T-helper 2 cell treated with Interferon-gamma antibody and Interleukin-4, amounts not matched to agents 5 μg/mL and 100 μg/mL, for 36 hours (primary cell): ENCODE measurements at places on chromosomes 5 and 9.

GRCh38 chr5:23411994-23412393, 95.4 kb upstream of the PRDM9 start:
- no peak for DNase-seq

DNA sequence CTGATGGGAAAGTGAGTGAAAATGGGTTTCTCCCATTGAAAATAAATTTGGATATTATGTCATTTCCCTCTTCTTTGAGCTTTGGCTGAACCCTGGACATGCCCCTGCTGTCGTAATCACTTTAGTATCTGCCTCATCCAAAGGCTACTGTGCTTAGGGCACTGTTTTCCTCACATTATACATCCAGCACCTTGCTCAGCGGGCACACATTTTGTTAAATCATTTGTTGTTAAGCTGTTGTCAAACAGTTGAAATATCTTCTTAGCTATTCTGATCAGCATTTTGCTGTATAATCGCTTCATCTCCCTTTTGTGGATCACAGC, 352.7 kb upstream of the CD180 start:
- DNase-seq = no peak

DNA sequence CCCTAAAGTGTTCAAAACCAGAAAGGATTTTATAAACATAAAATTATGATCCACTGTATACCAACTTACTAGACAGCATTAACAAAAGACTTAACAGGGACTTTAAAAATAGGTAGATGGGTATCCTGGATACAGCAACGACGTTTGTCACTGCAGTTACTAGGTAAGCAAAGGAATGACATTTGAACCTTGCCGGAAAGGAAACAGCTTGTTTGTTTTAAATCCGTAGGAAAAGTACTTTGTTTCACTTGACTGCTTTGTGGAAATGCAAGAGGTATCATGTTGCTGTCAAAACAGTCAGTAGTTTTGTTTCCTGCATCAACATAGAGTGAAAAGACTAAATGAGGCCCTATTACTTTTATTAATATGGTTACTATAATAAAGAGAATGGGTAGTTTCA, 122.9 kb downstream of the CDC42SE2 start:
- DNase-seq = no peak

- DNase-seq = peak; percentile 48
Observed at GRCh38 chr9:4689687-4690104, 10.3 kb downstream of the CDC37L1 start.

DNA sequence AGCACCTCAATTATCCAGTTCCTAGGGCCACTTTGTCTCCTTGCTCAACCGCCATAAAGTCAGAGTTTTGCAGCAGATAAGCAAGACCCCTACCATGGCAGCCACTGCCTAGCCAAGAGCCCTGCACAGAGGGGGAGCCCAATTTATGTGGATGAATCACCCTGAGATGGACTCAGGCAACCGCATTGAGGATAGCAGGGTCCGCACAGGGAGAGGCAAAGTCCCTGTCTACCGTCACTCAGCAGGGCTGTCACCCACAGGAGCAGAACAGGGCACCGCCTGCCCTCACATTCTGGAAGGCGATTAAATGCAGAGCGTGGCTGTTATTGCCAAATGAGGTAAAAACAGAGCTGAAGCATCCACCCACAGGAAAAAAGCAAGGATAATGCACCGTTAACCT, 1.7 kb downstream of the FBP2 start:
- DNase-seq = no peak

DNA sequence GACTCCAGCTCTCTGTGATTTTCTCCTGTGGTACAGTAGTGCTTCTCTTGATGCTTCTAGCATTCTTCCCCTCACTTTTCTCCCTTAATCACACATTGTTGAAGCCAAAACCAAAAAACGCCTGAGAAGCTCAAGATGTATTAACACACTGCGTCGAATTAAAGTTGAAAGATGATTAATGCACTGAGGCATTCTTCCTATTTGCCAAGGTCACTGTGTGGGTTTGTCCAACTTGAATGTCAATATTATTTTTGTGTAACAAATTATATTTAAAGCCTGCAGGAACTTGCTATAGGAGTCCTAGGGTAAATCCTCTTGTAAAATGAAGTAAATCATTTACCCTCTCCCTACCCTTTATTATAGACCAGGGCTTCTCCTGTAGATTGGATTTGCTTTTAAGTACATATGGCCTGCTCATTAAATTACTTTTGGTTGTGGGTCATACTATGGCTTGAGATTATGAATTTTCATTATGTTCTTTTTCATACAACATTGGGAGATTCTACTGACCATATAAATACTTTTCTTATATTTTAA, 68.1 kb downstream of the GDA start:
- no peak for DNase-seq

- DNase-seq = no peak
Observed at GRCh38 chr9:76528056-76528455, 69.1 kb downstream of the GCNT1 start.

DNA sequence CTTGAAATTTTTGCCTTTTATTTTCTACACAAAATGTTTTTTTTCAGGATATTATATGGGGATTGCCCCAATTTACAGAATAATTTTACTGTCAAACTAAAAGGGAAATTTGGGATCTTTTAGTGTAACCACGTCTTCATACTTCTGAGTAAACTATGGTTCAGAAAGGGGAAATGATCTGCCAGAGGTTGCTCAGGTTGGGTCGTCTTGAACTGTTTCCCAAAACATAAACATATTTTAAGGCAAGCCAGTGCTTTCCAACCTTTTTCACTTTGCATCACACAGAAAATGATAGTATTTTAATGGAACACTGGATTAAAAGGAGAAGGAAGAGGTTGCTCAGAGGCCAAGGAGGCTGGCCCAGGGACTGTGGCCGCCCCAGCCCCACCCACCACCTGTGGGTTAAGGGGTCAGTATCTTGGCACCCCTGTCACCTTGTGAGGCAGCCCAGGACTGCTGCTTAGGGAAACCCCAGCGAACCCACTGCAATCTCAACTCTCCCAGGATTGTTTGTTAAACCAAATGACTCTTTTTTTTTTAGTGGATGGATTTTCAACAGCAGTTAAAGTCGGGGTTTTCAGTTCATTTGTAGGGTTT, 142.7 kb upstream of the DHFR start:
- DNase-seq = no peak

- DNase-seq = no peak
Observed at GRCh38 chr9:27382308-27382707, 85.4 kb upstream of the EQTN start.

- no peak for DNase-seq
Observed at GRCh38 chr5:36722900-36723299, 116.5 kb downstream of the SLC1A3 start.

- DNase-seq = no peak
Observed at GRCh38 chr5:174483411-174483810, 241.0 kb upstream of the MSX2 start.

DNA sequence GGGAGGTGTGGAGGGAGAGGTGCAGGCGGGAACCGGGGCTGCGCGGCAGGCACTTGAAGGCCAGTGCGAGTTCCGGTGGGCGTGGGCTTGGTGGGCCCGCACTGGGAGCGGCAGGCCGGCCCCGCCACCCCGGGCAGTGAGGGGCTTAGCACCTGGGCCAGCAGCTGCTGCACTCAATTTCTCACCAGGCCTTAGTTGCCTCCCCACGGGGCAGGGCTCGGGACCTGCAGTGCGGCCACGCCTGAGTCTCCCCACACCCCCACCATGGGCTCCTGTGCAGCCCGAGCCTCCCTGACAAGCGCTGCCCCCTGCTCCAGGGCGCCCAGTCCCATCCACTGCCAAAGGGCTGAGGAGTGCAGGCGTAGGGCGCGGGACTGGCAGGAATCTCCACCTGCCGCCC, 284.5 kb downstream of the DEPDC1B start:
- no peak for DNase-seq

GRCh38 chr5:17333755-17334154, 116.3 kb downstream of the BASP1 start:
- no peak for DNase-seq

DNA sequence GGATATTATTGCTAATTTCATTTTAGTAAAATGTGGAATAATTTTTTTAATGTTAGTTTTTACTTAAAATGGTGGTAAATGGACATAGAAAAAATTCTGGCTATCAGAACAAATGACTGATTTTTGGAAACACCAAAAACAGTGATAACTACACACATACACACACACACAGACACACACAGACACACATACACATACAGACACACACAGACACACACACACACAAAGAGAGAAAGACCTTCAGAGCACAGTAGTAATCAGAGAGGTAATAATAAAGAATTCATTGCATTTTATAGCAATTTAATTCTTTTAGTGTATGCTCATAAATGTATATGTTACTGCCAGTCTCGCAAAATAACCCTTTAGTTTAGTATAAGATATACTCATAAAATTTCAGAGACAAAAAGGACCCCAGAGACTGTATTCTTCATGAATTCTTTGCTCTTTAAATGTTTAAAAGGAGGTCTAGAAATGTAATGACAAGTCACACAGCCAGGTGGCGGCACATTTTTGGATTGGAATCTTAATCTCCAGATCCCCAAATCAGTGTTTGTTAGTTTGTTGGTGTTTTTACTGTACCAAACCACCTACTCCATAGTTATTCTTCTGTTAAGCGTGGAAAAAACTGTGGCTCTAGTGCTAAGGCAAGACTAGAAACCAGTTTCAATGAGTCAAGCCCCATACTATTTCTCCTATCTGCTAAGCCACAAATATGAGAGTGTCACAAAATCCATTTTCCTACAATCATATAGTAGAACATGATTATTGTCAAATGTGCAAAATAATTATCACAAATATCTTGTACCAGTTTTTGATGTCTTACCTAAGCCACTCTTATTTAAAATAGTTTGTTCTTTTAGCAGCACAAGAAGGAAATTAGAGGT, 109.9 kb downstream of the EDIL3 start:
- no peak for DNase-seq

- DNase-seq = peak; percentile 8
Observed at GRCh38 chr5:96177303-96177869, 215.7 kb upstream of the ELL2 start.

DNA sequence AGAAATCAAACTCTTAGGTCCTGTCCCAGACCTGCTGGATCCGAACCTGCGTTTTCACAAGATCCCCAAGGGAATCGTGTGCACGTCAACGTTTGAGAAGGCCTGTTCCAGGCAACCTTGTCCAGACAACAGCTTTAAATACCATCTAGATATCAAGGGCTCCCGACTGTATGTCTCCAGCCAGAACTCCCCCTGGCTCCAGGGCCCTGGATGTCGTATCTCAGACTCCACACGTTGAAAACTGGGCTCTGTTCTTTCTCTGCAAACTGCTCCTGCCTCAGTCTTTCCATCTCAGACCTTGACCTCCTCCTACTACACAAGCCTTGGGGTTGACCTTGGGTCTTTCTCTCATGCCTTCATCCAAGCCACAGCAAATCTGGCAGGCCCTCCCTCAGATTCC, 5.8 kb upstream of the ENG start:
- no peak for DNase-seq

DNA sequence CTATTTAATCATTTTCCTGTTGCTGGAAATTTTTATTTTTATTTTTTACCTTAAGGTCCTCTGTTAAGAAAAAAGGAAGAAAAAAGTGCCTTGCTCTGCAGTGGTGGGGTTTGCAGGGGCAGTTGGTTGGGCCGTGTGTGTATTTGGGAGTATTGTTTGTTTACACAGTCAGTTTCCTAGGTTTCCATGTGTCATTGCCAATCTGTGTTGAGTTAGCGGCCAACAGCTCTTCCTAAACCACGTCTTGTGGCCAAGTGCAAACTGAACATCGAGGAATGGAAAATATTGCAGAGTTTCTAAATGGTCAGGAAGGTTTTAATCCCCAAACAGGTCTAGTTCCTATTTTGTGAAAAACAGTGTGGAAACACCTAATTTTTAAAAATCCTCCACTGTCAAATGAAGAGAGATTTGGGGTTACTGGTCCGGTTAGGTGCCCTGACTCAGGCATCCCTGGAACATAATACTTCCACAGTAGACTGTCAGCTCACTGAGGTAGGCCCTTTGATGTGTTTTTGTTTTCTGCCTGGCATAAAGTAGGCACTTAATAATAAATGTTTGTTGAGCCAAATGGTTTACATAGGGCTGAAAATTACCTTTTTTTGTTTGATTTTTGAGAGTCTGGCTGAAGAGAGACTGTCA, 37.0 kb downstream of the MAMDC2 start:
- DNase-seq = no peak

GRCh38 chr9:90400091-90400490, 242.5 kb downstream of the DIRAS2 start:
- no peak for DNase-seq
